ENCODE measurements at places on chromosomes 6 and 20. TPM values are rescaled to one million over a fixed set of nuclear protein-coding genes. Genes with fewer than 3 reads are reported as not detected.

DNA sequence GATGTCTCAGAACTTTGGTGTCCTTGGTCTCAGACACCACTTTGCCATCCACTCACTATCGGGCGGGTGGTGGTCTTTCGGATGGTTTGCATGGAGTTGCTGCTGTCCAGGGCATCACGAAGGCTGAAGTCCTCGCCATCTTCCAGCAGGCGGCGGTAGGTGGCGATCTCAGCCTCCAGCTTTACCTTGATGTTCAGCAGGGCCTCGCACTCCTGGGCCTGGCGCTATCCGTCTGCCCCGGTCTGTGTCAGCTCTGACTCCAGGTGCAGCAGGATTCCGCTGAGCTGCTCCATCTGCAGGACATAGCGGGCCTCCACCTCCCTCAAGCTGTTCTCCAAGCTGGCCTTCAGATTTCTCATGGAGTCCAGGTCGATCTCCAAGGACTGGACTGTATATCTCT is 36.0 kb downstream of the ZNF311 start:
- DNase-seq: no peak

Gene PRND
- polyA plus RNA-seq: not detected

DNA sequence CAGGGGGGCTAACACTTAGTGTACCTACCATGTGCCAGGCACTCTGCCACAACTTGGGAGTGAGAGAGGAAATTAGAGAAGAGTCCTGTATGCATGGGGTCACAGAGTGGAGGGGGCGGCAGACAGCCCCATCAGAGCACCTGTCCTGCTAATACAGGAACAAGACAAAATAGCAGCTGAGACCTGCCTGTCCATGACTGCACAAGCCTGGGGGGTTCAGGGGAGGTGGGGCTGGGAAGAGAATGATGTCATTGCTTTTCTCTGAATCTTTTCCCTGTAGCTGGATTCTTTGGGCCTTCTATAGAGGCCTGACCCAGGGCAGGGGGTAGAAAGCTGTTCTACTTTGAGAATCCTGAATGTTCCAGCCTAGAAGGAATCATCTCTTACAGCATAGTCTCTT is 37.4 kb downstream of the FOXP4 start:
- no peak for DNase-seq

DNA sequence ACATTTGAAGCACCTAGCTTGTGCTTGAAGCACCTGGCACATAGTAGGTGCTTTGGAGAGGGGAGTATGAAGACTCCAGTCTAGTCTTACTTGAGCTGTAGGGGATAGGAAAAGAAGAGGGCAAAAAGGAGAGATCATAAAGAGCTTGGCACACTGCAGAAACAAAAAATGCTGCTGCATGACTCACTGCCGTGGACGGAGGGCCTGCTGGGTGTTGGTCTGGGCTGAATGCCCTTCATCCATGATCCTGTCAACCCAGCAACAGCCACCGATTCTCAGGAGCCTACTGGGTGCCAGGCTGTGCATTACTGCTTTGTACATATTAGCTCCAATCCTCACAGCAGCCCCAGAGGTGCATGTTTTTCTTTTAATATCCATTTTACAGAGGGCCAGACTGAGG is 6.0 kb downstream of the PDYN start:
- DNase-seq: no peak

Gene SRMS
- not detected for polyA plus RNA-seq

DNA sequence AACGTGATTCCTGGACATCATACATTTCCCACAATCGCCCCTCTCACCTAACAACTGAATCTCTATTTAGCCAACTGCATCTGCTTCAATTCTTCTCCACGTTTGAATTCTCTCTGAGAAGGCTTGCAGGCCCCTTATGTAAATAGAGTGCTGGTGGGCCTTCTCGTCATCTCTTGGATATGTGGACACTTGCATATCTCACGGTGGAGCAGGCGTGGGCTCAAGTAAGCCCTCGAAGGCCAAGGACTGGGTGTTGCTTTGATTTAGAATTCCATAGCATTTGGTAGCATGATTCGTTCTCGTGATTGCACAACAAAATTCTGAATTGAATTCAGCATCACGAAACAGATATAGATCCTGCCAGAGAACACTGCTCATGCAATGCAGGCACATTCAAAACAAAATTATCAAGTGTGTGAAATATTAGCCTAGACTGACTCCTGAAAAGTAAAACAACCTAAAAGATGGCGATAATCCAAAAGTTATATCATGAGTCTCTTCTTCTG is 613.6 kb downstream of the TFAP2A start:
- DNase-seq: no peak

Gene RGS17
- polyA plus RNA-seq: 2.3 TPM

Gene MMS22L
- 0.50 TPM for polyA plus RNA-seq

Gene BFSP1
- polyA plus RNA-seq: 9.9 TPM

DNA sequence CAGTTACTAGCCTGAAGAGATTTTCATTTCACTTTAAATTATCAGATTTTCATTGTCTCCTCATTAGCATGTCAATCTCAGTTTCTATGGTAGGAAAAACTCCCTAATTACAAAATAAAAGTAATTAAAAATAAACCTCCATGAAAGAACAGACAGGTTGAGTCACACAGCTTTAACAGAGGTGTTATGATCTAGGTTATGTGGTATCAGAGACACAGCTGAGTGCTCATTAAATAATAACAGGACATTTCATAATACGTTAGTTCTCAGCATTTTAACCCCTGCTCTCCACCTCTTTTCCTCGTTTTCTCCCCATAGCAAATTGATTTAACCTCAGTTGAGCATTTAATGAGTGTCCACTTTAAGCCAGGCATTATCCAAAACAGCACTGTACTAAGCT is 21.9 kb downstream of the TPBG start:
- no peak for DNase-seq

DNA sequence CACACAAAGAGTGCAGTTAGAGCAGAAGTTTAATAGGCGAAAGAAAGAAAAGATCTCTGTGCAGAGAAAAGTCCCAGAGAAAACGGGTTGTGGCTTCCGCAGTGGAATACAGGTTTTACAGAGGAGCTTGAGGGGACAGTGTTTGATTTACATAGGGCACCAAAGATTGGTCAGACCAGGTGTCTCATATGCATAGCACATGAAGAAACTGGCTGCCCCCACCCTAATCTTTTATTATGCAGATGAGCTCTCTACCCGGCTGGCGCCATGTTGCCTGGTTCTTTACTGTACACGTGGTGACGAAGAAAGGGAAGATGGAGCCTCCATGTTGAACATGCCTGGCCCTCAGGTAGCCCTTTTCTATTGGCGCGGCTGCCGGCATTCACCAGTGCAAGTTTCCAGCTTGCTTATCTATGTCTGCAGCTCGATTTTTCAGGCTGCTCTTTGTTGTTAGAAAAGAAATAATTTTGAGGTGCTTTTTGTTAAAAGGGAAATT is 47.4 kb downstream of the SLC35B3 start:
- no peak for DNase-seq
